ENCODE measurements at places on chromosomes 13 and 19. TPM values are rescaled to one million over a fixed set of nuclear protein-coding genes. Genes with fewer than 3 reads are reported as not detected.

DNA sequence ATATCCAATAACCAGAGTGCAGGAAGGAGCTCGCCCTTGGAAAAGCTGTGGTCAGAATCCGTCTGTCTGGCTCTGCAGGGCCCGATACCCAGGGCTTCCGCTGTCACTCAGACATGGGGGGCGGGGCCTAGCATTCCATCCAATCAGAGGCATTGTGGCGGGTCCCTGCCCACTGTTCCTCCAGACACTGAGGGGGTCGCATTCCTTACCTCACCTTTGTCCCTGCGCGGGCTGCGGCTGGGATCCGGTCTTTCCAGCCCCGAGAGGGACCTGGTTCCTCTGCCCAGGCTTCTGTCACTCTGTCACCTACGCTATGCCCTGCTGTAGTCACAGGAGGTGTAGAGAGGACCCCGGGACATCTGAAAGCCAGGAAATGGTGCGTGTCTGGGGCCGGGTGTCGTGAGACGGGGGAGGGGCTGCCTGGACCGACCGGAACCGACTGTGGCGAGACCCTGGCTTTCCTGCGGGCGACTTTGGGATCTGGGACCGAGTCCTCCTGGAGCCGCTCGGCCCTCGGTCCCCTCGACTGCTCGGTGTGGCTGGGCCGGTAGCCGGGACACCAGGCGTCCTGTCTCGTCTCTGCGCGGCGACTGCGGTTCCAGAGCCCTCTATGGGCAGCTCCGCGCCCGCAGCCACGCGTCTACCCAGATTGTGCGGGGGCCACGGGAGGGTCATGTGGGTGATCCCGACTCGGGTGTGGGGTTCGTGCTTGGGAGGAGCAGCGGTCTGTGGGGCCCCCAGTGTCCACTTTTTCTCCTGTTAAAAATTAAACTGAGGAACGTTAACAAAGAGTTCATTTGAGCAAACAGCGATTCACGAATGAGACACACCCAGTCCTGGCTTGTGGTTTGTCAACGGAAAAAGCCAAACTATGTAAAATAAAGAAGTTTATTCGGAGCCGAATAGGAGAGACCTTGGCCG lies at the start of gene ZNF69:
Gene ZNF69, plus strand, starts transcription at position 172 of the 921 bp plus-strand sequence. Its CDS starts 142 bp downstream, at position 314.
- DNase-seq, result peak; percentile 95

DNA sequence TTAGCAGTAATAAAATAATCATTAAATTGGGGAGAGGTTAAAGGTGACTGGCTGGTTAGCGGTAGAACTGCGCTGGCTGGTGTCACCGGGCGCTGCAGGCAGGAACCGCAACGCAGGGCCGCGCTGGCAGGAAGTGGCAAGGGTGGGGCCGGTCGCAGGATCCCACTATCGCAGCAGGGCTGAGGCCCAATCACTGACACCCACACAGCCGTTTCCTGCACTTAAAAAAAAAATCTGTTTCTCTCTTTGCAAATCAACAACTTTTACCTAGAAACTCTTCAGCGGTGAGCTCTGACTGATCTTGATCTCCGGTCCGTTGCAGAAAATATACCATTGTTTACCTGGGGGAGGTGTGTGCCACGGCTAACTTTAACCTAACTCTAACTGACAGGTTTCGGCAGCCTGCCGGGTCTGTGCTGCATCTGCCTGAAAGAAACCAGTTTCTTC lies 46.9 kb downstream of the KLF2 start:
- DNase-seq, result no peak

FLT3 gene
- total RNA-seq, result 0.23 TPM

GRCh38 chr19:19010551-19010950 lies 22.8 kb downstream of the SUGP2 start:
- DNase-seq, result no peak

DNA sequence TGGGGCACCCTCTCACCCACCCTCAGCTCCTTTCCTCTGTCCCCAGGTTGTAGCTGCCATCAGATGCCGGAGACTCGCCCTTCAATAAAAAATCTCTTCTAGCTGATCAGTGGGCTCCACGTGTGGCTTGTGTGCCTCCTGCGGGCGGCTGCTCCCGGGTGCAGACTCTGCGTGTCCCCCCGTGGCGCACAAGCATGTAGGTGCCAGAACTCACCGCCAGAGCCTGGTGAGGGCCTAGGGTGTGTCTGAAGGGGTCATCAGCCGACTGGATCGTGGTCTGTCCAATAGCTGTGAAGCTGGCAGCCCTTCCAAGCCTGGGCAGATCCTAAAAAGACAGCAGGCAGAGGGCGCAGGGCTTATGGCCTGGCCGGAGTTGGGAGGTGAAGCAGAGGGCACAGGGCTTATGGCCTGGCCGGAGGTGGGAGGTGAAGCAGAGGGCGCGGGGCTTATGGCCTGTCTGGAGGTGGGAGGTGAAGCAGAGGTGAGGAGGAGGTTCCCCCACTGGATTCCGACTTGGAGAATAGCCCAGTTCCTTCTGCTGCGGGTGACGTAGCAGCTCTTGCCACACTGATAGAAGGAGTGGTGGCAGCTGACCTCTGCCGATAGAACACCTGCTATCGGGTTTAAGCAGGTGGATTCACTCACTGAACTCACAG lies 11.7 kb downstream of the NOP53 start:
- no peak for DNase-seq

- no peak for DNase-seq
Measured at GRCh38 chr13:98416408-98416807, 160.5 kb downstream of the STK24 start.

LRRC4B gene
- 8.0 TPM for total RNA-seq

DNA sequence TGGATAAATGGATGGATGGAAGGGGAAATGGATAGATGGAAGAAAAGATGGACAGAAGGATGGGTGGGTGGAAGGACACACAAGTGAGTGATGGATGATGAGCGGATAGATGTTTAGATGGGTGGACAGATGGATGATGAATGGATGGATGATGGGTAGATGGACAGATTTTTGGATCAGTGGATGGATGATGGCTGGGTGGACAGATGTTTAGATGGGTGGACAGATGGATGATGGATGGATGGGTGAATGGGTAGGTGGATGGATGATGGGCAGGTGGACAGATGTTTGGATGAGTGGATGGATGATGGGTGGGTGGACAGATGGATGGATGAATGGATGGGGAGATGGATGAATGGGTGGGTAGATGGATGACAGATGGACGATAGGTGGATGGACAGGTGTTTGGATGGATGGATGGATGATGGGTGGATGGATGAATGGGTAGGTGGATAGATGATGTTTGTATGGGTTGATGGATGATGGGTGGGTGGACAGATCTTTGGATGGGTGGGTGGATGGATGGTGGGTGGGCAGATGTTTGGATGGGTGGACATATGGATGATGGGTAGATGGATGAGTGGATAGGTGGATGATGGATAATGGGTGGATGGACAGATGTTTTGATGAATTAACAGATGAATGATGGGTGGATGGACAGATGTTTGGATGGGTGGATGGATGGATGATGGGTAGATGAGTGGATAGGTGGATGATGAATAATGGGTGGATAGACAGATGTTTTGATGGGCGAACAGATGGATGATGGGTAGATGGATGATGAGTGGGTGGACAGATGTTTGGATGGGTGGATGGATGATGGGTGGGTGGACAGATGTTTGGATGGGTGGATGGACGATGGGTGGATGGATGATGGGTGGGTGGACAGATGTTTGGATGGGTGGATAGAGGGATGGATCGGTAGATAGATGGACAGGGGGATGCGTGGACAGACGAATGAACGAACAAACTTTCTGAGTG lies 39.5 kb downstream of the CERS4 start:
- DNase-seq, result no peak

AZU1 gene
- 1.3 TPM for total RNA-seq
